Adipocyte (in vitro differentiated cells): ENCODE measurements at places on chromosomes 2 and 18.

DNA sequence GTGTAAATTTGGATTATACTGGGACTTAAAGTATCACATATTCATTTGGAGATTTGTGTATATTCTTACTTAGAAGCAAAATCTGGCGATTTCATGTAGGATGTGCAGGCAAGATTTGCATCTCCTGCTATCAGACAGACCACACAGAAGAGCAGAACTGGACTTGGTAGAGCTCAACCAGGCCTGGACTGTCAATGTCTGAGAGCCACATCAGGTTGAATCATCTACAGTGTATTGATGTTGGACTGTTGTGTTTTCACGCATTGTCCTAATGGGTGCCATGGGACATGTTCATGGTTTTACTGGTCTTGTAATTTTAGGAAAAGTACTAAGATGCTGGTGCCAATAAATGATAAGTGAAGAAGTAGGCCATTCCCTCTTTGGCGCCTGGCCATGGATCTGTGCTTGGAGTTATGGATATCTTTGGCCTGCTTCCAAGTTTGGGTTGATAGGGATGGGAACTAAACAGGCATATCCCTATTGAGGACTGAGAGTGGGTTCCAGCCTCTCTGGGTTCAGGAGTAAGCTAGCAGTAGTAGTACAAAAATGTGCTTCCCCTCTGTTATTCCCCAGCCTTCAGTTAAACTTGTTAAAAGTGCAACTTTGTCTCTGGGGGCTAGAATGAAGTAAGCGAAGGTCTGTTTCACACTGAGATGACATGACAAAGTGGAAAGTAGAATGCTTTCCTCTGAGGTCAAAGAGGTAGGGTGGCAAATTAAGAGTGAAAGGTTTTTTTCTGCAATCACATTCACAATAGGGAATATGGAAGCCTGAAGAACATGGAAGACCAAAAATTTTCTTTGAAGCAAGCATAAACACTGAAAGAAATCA, 49.2 kb upstream of the NEMP2 start:
- no peak for DNase-seq

GRCh38 chr2:38194751-38195150, 118.8 kb upstream of the CYP1B1 start:
- no peak for DNase-seq

DNA sequence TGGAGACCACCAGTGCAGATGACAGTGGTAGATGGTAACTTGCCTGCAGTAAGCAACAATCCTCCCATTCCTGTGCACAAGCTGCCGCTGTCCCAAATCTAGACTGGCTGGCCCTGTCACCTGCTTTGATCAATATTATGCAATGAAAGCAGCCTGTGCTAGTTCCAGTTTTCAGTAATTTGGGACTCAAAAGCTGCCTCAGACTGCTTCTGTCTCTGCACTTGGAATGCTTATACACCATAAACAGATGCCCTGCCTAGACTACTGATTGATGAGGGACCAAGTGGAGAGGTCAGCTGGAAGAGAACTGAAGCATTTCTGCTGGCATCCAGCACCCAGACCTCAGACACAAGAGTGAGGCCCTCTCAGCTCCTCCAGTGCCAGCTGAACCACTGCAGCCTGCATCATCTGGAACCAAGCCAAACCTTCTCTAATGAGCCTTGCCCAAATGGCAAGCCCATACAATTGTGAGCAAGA, 24.9 kb downstream of the CCBE1 start:
- no peak for DNase-seq

- no peak for DNase-seq
Observed at GRCh38 chr2:49021271-49021670, 133.0 kb downstream of the FSHR start.

DNA sequence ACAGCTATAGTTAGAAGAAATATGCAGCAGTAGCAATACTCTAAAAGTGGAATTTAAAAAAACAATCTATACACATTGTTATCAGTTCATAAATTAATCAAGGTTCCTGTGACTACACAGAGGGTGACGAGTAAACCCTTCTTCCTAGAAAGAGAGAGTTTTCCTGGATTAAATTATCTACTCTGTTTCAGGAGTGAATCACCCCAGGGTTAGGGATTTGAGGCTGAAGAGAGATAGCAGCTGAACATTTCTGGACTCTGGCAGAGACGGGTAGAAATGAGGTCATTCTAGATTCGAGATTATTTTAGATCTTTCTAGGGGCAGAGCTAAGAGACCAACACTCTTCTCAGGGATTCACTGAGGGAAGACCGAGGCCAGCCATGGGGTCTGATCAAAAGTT, 38.8 kb upstream of the PMAIP1 start:
- no peak for DNase-seq

DNA sequence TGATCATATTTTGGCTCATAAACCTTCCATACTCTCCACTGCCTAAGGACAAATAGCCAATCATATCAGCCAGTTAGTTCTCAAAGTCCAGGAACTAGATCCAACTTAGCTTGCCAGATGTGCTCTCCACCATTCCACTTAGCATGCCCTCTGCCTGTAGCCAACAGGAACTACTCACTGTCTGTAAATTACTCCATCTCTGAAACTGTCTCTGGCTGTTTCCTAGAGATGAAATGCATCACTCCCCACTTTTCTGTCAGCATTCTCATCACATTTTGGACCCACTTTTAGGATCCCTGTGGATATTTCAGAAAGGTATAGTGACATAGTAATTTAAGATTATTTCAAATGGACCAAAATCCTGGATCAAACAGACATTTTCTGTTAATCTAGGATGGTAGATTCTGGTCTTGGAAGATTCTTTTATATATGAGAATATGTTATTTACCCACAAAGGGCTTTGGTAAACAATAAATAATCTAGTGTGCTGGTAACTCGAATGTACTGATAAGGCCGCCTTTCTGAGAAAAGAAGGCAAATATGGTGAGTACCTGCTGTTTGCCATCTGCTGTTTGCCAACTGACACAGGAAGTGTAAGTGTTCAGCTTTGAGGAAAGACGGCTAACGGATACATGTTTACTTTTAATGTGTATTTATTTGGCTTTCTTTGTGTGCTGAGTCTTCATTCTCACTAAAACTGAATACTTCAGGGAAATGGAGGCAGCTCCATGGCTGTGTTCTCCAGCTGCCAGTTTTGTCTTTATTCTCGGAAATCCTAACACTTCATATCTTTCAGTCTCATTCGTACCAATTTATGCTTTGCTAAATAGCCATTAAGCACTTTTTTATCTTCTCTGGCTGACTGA, 79.5 kb downstream of the EVA1A start:
- DNase-seq = no peak

DNA sequence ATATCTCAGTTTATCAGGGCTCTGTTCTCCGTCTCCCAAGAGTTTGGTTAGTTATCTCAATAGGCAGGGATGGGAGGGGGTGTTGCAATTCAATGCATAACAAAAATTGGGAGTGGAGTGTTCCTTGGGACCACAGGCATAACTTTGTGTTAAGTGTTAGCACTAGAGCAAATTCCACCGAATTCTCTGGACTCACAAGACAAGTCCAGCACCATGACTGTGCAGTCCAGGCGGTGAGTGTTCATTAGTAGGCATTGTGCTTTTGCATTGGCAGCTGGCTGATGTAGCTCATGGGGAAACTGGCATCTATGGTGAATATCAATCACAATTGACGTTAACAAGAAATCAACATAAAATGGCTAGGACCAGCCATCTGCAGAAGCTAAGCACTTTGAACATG, 79.0 kb upstream of the CABLES1 start:
- DNase-seq = no peak

- no peak for DNase-seq
Observed at GRCh38 chr2:8515864-8516533, 165.9 kb upstream of the ID2 start.

GRCh38 chr2:236712961-236713673, 143.5 kb downstream of the ACKR3 start:
- DNase-seq = no peak

- no peak for DNase-seq
Observed at GRCh38 chr2:127709336-127709735, 8.0 kb downstream of the SFT2D3 start.
